SW 1271 (cell line): ENCODE measurements at places on chromosomes 2 and 18.

DNA sequence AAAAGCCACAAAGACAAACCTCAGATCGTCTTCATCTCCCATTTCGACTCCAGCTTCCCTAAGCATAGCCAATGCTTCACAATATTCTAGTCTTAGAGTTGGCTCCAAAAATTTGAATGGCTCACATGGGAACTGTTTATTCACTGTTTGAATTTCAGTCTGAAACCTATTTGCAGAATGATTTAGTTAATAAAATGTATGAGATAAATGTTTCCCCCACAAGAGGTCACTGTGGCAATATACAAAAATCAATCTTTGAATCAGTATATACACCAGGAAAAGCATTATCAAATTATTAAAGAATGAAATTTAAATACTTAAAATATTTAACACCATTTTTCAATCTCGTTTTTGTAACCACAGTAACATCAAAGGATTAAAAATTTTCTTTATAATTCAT, 40.0 kb upstream of the MCM6 start:
- peak; percentile 9 for DNase-seq

GRCh38 chr2:185393091-185393490, 345.5 kb upstream of the FSIP2 start:
- DNase-seq = no peak

- no peak for DNase-seq
Measured at GRCh38 chr2:64568836-64569235, 44.7 kb downstream of the AFTPH start.

GRCh38 chr2:202376460-202377206, 506 bp downstream of the BMPR2 start:
- DNase-seq = no peak

GRCh38 chr2:152336119-152336853, 1.3 kb downstream of the FMNL2 start:
- DNase-seq = peak; percentile 12

DNA sequence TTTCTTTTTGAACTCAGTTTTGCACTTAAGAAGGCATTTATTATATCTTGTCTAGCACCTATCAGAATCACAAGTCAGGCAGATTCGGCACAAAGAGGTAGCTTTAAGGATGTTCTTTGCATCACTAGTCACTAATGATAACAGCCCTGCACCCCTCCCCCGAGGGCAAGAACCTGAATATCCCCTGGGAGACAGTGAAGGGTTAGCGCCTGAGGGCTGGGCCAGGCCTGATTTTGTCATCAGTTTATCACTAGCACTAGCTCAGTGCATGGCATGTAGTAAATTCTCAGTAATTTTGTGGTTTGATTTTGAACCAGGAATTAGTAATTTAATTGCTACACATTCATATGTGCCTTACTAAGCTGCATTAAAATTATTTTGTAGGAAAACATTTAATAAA, 23.9 kb upstream of the HS6ST1 start:
- no peak for DNase-seq

- no peak for DNase-seq
Measured at GRCh38 chr2:37679072-37679695, 7.7 kb upstream of the CDC42EP3 start.

- no peak for DNase-seq
Measured at GRCh38 chr2:121862286-121862685, 106.8 kb downstream of the TSN start.

GRCh38 chr2:202479090-202479489, 103.0 kb downstream of the BMPR2 start:
- DNase-seq = no peak

GRCh38 chr2:69100220-69100723, 87.3 kb downstream of the ANTXR1 start:
- no peak for DNase-seq

DNA sequence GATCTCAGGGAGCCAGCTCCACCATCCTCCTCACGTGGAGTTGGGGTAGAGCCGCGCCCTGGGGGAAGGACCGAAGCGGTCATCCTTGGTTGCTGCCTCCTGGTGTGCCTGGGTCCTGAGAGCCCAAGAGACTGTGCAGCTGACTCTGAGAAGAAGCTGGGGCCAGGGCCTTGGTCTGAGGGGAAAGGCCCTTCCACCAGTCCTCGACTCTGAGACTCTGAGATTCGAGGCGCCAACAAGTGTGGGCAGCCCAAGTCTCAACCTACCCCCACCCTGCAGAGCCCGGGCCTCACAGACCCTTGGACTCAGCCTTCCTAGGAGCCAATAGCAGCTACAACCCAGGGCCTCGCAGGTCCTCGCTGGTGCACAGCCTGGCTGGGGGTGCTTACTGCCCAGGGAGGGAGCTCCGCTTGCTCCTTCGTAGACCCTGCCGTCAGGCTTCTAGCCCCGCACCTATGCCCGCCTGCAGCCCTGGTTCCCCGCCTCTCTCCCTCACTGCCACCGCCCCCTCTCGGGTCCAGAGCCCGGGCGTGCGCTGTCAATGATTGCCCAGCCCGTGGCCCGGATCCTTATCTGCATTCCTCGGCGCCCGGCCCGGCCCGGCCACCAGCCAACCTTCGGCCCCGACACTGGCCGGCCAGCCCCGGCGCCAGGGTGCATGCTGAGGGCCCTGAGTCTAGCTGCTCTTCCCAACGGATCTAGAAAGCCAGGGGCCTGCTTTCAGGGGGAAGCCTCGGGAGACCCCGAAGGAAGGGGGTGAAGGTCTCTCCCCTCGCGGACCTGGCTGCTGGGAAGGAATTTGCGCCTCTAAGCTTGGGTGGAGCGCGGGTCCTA, 2.0 kb downstream of the IHH start:
- no peak for DNase-seq

- DNase-seq = no peak
Measured at GRCh38 chr2:78890935-78891334, 134.6 kb upstream of the REG3G start.

DNA sequence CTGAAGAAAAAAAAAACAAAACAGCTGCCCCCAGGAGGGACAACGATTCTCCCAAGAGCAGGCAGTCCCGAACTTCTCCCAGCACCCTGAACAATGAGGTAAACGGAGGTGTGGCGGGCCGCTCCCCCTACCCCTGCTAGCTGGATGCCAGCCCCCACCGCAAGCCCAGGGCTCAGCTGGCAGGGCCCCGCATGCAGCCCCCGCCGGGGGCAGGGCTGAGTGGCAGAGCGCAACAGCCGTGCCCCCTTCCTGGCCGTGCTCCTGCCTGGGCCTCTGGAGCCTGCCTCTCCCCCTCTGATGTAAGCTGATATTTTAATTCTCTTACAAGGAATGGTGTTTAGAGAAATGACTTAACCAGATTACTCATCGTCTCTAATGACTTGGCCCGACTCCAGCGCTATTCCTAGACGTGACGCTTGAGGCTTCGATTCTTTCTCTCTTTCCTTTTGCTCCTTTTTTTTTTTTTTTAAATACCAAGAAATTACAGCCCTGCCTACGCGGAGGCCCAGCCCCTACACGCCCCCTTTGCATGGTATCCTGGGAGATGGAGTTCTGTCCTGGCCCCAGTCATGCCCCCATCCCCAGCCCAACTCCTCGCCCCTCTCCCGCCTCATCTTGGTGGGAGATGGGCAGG, 4.6 kb upstream of the ARID5A start:
- peak; percentile 80 for DNase-seq

- no peak for DNase-seq
Measured at GRCh38 chr2:8514274-8514662, 167.6 kb upstream of the ID2 start.

GRCh38 chr18:58893388-58894099, 28.9 kb downstream of the ZNF532 start:
- no peak for DNase-seq

- no peak for DNase-seq
Measured at GRCh38 chr2:17542471-17542870, 2.0 kb downstream of the VSNL1 start.

GRCh38 chr2:239106314-239106908, 258.5 kb downstream of the TWIST2 start:
- peak; percentile 31 for DNase-seq

GRCh38 chr2:214014551-214015220, 396.2 kb upstream of the VWC2L start:
- no peak for DNase-seq

DNA sequence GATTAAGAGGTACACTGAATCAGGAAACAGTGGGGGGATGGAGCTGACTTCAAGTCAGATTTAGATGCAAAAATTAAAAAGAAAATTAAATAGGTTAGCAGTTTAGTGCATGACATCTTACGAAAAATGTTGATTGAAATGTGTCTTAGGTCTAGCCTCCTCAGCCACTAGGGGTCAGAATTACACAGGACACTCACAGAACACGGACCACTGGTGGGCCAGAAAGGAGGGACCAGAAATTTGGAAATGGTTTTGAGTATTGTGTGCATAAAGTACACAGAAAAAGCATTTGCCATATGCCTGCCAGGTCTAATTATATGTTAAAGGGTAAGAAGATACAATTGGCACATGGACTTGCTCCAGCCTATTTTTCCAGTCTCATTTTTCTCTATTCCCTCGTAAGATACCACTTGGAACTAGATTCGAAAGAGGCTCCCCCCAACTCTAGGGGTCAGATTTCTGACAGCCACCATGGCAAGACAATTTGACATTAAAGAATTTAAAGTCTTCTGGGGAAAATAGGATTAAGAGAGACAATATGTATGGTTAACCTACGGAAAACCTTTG, 550.2 kb upstream of the SETBP1 start:
- no peak for DNase-seq

GRCh38 chr2:861655-862354, 88.8 kb upstream of the SNTG2 start:
- DNase-seq = no peak

DNA sequence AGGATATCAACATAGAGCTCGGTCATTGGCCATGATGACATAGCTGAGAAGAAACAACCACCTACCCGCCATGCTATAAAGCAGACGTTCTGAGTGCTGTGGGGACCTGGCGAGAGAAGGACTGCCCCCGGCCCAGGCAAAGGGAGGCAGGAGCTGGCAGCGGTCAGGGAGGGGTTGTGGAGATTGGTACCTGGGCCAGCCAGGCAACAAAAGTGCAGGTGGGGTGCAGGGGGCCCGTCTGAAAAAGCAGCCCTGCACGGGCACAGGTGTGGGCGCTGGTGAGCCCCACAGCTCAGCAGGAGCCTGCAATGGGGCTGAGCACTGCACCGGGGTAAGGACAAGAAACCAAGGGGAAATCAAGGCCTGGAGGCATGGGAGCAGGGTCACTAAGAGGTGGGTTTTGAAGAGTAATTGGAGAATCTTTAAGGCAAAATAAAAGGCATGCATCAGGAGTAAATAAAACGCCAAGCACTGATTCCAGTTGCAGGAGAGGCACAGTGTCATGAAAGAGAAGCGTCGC, 464.0 kb downstream of the EIPR1 start:
- DNase-seq = no peak

DNA sequence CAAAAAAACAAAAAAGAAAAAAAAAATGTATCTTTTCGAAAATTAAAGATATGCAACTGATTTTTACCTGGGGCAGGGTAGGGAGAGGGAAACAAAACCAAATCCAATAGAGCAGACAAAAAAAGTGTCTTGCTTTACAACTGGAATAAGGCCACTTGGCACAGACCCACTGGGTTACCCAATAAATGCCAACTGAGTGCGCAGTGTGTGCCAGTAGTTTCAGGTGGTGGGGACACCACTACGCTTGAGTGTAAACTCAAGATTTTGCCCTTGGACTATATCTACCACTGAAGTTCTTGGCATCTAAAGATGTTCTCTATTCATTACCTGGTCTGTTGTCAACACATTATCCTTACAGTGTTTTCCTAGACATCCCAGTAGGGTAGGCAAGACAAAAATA, 16.3 kb downstream of the VPS4B start:
- DNase-seq = no peak

DNA sequence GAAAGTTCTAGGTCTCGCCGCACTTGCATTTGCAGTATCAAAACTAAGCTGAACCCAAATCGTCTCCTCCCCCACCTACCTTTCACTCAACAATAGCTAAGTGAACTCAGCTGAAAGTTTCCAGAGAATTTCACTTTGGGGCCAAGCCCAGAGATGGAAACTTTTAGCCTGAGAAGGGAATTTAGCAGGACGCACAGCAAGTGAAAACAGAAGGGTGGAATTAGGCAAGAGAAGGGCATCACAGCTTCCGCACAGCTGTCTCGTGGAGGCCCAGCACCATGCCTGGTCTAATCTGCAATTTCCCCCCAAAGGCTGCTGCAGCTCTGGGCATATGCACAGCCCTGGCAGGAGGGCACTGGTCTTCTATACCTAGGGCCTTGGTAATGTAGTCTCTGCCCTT, 262.0 kb downstream of the TNS1 start:
- no peak for DNase-seq

DNA sequence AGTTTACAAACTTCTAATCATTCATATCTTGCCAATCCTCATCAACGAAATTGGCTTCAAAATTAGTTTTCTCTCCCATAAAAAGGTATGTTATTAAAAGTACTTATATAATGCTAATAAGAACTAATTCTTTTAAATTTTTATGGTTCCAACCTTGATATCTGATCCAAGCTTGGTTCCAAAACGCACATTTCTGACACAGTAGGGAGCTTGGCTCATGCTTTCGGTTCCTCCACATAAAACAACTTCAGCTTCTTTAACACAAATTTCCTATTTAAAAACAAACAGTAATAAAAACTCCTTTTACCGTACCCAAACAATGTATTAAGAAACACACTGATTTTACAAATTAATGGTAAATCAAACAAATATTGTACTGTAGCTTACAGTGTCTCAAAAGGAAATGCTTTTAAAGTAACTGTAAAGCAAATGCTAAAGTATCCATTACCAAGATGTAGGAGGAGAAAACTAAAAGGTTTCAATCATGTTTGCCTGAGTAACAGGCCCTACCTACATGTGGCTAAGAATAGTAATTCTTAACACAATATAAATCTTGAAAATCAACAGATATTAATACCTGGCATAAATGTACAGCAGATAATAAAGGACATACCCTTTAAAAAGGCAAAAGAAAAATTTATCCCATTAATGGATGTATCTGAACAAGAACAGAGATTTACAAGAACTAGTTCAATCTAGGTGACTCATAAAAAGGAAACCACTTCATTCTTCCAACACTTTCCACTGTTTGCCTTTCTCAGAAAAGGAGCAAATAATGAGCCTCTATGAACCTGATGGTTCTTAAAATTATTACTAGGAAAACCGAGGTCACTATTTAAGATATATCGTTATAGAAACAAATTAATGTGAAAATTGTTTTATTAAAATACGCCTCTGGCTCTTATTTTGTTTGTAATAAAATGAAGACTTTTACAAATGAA, 17.5 kb downstream of the ACAA2 start:
- DNase-seq = no peak

DNA sequence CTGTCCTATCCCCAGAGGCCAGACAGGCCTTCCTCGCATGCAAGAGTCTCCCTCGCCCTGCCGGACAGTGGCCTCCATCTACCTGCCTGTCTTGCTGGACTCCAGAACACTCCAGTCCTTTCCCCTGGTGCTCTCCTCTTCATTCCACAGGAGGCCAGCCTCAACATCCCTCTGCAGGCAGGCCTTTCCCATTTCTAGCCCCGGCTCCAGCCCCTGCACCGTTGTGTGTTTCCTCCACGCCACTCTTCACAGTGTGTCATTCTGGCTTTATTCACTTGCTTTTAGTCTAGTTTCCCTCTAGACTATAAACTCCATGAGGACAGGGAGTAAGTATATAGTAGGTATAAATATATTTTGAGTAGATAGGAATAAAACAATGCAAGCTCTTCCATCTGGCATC, 81.2 kb downstream of the LOXHD1 start:
- no peak for DNase-seq
